ENCODE measurements at places on chromosomes 1 and 21.
A peak's percentile ranks its signal among the peaks of the same experiment; 100 is the strongest.

DNA sequence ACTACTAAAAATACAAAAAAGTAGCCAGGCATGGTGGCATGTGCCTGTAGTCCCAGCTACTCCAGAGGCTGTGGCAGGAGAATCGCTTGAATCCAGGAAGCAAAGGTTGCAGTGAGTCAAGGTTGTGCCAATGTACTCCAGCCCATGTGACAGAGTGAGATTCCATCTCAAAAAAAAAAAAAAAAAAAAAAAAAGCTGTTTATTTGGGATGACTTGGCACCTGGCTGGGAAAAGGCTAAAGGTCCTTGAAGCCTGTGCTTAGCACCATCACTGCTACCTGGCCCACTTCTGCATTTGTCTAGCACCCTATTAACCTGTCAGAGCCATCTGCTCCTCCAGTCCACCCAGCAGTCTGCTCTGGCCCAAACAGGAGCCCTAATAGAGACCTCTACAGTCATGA, 25.0 kb downstream of the PRDX6 start:
- no peak for DNase-seq

DNA sequence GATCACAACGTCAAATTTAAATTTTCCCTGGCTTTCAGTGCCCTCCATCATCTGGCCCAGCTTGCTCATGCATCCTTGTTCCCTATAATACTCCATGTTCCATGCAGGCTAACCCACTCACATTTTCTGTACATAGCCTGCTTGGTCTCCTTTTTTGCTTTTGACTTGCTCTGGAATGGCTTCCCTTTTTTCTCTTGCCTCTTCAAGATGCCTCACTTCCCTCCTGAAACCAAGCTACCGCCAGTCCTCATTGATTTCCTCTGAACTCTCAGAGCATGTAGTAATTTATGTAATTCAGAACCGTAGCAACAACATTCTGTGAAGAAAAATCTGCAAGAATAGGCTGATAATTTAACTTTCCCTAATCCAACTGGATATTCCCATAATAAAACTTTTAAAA, 10.3 kb downstream of the CAP1 start:
- DNase-seq: no peak

GRCh38 chr1:245019910-245020486, 134.8 kb upstream of the KIF26B start:
- no peak for DNase-seq

GRCh38 chr1:47840393-47841190, 156.6 kb downstream of the TRABD2B start:
- DNase-seq: no peak

DNA sequence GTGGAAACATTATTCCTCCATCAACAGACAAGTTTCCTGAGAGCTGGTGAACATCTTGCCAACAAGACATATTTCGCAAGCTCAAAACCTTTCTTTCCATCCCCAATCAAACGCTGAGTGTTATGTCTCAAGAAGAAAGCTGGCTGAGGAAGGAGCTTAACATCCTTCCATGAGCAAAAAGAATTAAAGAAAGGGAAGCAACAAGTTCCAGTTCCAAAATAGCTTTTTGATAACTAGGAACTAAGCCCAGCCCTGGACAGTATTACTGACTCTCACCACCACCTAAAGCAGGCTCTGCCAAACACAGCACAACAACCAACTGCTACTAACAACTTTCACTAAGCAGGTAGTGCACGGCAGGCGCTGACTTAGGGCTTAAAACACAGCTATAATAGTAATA, 50.2 kb downstream of the CAPZB start:
- DNase-seq: no peak

DNA sequence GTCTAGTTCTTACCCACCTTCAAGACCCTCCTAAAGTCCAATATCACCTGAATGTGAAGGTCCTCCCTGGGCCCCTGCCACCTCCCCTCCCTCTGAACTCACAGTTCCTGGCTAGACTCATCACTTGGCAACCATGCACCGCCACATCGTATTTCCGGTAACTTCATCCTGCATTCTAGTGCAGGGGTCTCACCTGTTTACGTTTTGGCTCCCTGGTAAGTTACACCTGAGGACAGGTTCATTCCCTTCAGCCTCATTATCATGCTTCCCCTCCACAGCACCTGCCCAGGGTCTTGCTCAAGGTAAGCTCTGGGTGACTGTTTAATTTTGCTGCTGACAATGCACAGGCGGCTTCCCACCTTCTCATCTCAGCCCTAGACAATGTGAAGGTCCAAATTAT, 93.1 kb downstream of the MIS18A start:
- no peak for DNase-seq

DNA sequence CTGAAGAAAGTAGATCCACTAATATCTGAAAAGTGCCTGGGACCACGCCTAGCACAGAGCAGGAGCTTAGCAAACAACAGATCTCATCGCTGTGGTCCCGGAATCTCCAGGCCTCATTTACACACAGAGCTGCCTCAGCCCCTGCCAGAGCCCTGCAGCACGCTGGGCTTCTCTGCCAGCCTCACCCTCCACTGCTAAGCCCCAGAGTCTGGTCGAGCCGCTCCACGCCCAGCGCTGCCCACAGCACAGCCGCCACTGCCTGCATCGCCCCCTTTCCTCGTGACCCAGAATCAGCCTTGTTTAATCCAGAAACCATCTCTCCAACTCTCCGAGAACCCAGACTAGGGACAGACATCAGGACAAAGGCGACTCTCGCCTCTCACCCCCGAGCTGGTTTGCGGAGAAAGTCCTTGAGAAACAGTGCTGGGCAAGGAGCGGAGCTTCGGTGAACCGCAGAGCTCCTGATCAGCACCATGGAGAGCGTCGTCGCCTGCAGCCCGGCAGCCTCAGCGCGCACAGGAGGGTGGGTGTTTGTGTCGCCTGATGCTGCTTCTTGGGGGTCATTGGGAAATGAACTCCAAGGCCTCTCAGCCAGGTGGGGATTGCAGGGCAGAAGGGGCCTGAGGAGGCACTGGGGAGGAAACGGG, 145.1 kb downstream of the NPHP4 start:
- DNase-seq: no peak

DNA sequence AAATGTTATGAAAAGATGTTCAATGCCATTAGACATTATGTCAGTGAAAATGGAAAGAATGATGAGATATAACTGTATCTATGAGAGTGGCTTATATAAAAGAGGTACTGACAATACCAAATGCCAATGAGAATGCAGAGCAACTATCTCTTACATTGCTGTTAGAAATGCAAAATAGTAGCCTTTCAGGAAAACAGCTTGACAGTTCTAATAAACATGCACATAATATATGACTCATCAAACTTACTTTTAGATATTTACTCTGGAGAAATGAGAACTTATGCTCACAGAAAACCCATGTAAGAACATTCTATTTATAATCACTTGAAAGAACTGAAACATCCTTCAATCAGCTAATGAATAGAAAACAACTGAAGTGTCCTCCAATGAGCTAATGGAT, 996.7 kb upstream of the ADGRL4 start:
- DNase-seq: no peak

DNA sequence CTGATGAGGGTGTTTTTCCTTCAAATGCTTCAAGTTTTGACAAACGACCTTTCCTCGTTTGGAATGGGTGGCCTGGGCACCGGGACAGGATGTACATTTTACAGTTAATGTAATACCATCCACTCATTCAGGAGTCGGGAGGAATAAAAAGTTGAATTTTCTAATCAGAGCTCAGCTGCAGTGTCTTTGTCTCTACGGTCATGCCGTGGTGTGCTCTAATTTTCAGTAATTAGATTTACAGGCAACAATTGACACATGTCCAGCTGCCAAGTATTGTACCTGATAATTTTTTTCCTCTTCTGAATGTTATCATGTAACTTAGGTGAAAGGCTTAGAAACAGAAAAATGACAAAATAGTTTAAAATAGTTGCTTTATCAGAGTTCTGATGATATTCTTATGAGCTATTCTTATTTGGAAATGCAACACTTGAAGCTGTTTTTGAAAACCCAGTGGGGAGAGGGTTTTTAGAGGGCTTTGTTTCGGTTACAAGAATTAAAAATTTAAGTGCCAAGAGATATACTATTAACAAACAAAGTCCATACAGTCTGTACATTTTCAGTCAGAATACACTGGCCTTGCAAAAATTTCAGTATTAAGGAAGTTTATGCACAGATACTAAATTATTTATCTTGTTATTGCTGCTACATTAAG, 1.0 kb downstream of the CDKN2C start:
- no peak for DNase-seq

DNA sequence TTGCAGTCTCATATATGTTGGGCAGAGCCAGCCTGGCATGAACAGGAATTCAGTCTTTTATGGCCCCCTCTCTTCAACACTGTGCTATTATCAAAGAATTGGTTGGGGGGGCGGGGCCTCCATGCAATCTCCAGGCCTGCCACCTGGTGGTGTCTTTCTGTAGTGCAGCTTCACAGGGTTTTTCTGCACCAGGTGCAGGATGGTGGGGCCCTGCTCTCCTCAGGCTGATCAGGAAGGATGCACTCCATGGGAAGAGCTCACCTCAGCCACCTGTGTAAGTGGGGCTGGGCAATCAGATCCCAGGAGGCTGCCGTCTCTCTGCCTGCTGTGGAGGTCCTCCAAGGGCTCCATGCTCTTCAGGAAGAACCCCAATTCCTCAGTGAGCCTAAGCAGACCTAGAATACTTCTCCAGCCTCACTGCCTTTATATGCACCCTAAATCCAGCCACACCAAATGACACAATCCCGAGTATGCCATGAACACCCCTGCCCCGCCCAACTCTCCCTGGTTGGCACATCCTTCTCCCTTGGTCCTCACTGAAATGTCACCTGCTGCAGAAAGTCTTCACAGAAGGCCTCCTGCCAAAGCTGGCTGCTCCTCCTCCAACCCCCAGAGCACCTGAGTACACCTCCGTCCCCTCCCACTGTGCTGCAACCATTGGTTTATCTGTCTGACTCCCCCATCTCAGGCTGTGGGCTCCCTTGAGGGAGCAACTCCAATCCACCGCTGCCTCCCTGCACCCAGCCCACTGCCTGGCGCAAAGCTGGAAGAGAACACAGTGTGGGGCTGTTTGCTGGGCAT, 16.5 kb downstream of the STK40 start:
- DNase-seq: peak; percentile 86

DNA sequence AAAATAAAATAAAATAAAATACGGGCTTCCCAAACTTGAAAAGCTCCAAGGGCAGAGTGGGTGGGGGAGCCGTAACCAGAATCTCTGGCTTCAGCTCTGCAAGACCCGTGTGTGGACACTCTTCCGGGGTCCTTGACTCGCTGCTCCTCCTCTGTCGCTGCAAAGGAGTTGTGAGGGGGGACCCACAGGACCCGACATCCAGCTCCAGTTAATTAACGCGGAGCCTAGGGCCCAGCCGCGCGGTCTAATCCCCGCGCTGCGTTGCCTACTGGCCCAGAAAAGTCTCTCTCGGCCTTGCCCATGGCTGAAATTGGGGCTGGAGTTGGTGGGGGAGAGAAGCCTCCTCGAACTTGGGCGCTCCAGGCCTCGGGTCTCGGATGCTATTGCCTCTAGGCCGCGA, 1.8 kb downstream of the LMX1A start:
- no peak for DNase-seq

DNA sequence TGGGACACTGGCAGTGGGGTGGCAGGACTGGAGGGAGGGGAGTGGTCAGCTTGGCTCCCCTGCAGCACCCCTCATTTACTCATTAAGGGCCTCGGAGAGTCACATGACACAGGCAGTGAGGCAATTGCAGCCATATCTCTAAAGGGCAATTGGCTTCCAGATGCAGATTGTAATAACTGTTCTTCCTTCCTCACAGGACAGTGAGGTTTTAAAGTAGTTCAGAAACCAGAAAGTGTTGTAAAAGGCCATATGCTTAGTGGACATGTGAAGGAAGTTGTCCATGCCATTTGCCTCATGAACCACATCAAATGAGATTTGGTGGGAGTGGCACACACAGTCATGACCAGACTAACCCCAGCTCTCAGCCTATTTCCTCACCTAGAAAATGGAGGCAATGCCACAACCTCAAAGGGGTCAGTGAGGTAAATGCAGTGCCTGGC, 11.1 kb downstream of the MTX1 start:
- no peak for DNase-seq

- DNase-seq: no peak
These were observed 22.8 kb upstream of the RGS1 start for GRCh38 chr1:192552760-192553191.

GRCh38 chr1:245085508-245086095, 69.2 kb upstream of the KIF26B start:
- no peak for DNase-seq

DNA sequence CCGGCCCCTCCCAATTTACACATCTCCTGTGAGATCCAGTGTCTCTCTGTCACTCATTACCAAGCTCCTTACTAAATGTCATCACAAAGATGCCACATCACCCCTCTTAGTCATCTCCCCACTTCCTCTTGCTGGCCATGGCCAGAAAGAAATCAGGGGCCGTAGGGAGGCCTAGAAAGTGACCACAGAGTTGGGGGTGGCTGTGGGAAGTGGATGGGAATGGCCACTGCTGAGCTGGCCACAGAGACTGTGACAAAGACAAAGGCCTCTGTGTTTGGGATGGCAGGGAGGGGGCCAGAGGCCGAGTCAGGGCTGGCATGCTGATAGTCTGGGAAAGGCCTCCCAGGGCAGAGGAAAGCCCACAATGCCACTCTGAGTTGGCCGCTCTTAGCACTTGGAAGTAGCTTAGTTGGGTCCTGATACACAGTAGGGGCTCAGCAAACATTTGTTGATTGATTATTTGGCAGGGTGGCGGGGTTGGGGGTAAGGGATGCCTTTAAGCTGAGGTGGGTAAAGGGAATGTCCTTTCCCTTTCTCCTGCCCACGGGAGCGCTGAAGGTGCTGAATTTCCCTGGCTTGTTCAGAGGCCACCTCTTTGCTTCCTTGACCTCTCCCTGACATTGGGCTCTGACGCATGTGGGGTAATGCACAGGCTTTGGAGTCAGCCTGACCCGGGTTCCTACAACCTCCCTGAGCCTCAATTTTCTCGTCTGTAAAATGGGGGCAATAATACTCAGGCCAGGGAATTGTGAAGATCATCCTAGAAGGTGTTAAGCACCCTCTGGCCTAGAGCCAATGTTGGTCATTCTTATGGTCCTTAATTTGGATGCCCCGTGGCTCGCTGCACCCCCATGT, 13.2 kb downstream of the NAV1 start:
- no peak for DNase-seq

DNA sequence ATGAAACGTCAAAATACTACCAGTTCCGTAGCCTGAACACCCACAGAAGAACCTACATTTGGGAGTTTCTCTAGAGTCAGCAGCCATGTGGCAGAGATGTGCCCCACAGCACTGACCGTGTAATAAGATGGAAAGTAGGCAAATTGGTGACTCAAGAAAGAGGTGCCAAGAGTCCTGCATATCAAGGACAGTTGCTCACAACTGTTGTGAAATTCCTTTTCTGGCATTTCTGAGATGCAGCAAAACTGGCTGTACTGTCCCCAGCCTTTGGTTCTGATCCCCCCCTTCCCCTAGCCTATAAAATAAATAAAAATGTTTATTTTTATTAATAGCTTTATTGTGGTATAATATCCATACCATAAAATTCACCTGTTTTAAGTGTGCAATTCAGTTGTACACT, 324.0 kb downstream of the PCP4 start:
- DNase-seq: no peak

- DNase-seq: no peak
These were observed 58.4 kb downstream of the LAMC2 start for GRCh38 chr1:183244466-183244865.

DNA sequence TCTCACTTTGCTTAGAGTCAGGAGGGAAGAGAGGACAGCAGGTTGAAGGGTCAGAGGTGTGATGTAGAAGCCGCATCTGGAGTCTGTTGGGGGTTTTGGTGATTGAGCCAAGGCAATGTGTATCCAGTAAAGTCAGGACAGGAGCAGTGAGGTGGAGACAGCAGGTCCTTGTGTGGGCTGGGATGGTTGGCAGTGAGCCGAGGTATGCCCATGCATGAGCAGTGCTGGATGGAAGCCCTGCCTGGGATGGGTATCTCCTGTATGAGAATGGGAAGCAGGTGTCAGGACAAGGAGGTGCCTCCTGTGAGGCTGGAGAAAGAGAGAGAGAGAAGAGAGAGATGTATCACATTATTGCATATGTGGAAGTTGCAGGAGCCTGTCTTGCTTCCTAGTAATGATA, 90.0 kb downstream of the OBSCN start:
- no peak for DNase-seq
